NCI-H524 treated with DMSO at 0.1 percent for 48 hours (cell line): ENCODE measurements at places on chromosomes 7 and 10.

- DNase-seq = no peak
These were observed 253.4 kb downstream of the USP6NL start for GRCh38 chr10:11358011-11358410.

GRCh38 chr10:111273635-111274034, 196.8 kb downstream of the ADRA2A start:
- DNase-seq = no peak

DNA sequence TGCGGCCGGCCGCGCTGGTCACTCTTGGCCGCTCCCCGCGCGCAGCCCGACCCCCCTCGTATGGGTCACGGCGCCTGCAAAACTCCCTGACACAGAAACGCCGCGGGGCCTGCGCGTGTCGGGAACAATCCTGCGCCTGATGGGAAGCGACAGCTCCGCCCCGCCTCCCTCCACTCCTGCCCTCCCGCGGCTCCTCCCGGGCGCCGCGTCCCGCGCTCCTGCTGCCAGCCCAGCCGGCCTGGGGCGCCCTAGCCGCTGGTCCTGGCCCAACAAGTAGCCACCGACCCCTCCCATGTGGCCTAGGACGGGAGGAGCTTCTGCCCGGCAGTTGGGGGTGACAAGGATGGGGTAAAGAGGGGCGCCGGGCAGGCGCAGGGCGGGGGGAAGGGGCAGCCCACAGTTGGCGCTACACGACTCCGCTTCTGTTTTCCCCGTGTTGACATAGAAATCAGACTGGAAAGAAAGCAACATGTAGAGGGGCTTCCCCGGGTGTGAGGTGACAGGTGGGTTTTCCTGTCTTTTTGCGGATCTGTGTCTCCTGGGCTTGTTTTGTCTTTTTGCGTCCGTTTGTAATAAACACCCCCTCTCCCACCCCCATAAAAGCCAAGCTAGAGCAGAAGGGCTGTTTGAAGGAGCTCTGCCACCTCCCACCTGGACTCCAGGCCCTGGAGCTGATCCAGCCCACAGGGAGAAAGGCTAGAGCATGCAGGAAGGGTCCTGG, 35.1 kb upstream of the PAX2 start:
- DNase-seq = no peak

- DNase-seq = no peak
These were observed at the start of gene MYO1G for GRCh38 chr7:44978511-44979366. MYO1G (minus strand) TSS chr7:44979015; CDS start chr7:44978961, 54 bp downstream.

DNA sequence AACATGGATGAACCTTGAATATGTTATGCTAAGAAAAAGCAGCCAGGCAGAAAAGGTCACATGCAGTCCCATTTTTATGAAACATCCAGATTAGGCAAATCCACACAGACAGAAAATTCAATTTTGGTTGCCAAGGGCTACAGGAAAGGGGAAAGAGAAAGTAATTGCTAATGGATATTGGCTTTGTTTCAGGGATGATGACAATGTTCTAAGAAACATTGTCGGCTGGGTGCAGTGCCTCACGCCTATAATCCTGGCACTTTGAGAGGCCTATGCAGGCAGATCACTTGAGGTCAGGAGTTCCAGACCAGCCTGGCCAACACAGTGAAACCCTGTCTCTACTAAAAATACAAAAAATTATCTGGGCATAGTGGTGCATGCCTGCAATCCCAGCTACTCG, 23.0 kb downstream of the ZNF33B start:
- no peak for DNase-seq

DNA sequence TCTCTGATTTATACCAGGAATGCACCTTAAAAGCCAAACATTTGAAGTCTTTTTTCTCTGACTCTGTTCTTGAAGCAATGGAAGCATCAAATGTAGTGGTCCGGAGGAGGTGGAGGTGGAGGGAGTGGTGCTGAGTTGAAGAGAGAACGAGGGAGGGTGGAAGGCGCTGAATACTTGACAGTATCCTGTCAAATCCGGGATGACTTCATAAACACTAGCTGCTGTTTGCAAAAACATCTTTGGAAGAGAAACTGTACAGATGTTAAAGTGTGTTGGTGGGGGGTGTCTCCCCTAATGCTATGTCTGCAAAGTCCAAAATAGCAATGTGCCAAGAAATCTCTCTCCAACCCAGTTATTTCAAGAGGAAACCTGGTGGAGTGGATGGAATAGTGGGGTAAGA, 328.5 kb upstream of the AUTS2 start:
- DNase-seq = no peak

DNA sequence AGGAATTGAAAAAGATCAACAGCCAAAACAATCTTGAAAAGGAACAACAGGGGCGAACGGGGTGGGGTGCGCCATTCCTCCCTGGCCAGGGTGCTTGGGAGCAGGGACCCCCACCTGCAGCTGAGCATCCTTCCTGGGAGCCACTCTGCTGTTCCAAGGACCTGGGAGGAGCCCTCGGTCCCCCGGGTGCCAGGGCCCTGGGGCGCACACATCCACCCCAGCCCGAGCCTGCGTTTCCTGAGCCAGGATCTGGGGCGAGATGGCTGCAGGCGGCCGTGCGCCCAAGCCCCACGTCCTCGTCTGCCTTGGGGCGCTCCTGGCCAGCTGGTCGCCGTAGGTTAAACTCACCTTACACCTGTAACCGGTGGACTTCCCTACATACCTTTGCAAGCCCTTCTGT, 10.6 kb downstream of the AP3M1 start:
- no peak for DNase-seq

DNA sequence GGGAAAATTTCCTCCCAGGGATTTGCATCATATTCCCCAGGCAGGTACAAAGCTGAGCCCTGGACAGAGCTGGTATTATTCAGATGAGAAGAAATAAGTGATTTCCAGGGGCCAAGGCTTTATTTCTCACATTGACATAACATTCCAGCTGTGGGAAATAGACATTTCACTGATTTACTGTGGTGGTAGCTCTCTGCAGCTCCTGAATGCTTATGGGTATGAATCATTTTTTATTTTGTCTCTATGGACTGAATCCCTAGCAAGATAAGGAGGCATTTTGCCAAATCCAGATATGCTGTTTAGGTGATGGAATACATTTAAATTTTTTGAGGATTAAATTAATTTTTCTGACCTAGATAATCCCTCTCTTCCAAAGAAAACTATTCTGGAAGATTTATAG, 97.9 kb downstream of the MTPN start:
- DNase-seq = no peak

DNA sequence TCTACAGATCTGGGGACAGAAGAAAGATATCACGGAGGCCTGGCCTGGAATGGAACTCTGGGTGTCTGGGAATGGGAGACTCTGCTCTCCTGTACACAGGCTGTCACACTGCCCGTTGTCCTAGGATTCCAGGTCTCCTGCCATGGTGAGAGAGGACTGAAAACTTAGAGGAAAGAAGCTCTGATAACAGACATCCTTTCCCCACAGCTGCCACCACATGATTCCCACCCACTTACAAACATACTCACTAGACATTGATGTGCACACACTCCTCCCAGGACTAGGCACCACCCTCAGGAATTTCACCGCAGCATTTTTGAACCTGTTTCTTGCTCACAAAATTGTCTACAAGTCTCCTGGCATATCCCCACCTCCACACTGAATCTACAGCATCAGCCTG, 5.7 kb downstream of the ZNF92 start:
- no peak for DNase-seq

GRCh38 chr10:21368022-21368582, 157.4 kb downstream of the SKIDA1 start:
- no peak for DNase-seq

DNA sequence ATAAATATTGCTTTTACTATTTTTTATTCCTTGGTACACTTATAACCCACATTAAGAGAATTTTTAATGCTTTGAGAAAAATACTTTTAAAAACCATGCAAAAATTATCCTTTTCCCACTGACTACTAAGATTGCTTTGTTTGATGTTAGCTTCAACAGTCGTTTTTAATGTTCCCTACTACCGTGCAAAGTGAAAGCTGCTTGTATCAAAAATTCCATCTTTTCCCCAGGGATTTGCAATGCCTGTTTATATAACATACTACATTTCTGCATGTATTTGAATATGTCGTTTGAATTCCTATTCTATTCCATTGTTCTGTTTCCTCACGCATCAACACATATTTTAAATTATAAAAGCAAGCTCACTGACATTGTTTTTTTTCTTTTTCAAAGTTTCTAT, 54.4 kb downstream of the TFPI2 start:
- DNase-seq = no peak

GRCh38 chr7:132019703-132020102, 463.3 kb upstream of the PODXL start:
- DNase-seq = no peak

DNA sequence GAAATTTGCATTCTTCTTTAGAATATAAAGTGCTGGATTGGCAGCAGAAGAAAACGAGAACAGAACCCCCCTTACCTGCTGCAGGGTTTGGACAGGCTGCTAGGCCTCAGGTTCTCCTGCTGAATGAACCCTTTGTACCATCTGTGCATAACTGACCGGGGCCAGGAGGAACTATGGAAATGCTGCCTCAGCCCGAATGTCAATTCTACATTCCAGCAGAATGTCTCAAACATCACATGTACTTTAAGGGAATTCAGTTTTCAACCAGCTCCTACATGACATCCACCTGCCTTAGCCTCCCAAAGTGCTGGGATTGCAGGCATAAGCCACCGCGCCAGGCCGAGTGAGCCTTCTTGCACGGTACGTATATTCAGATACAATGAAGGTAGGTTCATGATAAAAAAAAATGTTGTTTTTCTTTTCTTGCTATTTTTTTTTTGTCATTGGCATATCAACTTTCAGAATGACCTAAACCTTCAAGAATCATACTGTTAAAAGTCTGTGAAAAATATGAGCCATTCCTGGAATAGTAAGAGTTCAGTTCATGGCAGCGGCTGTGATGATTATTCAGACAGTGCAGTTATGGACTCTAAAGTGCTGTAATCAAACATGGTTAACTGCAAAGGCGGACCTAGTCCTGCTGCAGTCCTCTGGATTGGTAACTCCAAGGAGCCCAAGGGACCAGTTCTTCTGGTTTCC, 84.4 kb upstream of the TNS3 start:
- DNase-seq = no peak

DNA sequence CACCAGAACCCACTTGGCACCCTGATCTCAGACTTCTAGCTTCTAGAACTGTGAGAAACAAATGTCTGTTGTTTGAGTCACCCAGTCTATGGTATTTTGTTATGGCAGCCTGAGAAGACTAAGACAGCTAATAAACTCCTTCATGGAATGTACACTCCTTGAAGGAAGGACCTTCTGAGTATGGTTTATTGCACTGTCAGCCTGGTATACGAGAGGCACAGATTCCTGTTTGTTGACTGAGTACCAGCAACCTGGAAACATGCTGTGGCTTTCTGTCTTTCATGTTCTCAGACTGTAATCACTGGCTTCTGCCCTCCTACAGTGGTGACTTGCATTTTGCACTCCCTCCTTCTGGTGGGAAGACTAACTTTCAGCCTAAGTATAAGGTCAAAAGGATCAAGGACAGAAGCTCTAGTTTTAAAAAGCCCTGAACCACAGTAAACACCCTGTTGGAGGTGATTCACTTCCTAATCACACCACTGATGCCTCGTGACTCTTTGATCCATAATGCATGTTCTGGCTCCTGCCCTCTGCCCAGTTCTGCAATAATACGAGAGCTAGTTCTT, 319.0 kb upstream of the NPSR1 start:
- DNase-seq = no peak

DNA sequence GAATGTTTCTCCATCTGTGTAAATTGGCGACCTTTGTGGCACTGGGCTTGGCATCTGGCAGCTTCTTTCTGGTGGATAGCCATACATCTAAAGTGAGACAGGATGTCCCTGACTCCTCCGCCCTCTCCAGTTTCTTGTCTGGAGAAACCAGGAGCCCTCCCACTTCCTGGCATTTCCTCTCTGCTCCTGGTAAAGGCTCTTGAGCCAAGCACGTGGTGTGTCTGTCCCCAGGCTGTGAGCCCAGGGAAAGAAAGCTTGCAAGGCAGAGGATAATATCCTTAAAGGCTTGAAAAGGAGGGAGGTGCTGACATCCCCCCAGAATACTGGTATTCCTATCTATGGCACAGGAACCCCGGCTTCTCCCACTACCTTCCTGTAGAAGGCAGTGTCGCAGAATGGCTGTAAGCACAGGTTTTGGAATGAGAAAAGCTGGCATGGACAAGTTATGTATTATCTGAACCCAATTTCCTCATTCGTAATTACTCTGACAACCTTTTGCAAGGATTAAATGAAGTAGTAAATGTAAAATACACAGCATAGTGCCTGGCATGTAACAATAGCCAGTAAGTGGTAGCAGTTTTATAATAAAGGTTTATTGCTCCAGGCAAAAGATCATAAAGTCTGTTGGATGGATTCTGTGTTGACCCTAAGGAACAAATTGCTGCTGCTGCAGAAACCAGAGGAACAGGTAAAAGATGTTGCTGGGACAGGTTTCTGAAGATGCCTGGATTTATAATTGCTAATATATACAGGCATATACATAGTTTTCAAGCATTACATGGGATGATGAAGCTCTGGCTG, 11.8 kb upstream of the ACSL5 start:
- no peak for DNase-seq

- no peak for DNase-seq
These were observed 8.0 kb upstream of the EPHA1 start for GRCh38 chr7:143416565-143417149.

DNA sequence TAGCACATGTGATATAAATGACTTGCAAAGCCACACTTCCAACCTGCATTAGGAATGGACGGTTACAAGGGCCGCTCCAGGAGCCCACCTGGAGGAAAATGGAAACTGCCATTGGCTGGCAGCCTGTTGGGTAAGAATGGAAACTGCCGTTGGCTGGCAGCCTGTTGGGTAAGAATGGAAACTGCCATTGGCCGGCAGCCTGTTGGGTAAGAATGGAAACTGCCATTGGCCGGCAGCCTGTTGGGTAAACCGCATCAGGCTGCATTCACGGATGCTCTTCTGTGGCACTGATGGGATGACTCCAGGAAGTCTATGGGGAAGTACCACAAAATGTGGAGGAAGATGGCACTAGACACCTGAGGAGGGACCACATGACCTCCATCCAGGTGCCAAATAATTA, 143.1 kb downstream of the DPP6 start:
- DNase-seq = no peak

GRCh38 chr10:127424594-127425264, 124.4 kb upstream of the NPS start:
- DNase-seq = no peak

DNA sequence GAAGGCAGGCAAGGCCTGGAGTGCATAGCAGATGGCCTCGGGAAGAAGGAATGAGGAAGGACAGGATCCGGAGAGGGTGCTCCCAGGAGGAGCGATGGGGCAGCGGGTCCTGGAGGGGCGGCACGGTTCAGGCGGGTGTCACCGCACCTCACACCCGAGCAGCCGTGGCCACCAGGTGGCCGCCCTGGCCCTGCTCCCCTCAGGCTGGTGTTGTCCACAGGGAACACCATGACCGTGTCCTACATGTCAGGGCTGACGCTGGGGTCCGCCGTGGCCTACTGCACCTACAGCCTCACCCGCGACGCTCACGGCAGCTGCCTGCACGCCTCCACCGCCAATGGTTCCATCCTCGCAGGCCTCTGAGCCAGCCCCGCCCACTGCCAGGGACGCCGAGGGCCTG, 19.8 kb downstream of the SLC29A4 start:
- DNase-seq = no peak

DNA sequence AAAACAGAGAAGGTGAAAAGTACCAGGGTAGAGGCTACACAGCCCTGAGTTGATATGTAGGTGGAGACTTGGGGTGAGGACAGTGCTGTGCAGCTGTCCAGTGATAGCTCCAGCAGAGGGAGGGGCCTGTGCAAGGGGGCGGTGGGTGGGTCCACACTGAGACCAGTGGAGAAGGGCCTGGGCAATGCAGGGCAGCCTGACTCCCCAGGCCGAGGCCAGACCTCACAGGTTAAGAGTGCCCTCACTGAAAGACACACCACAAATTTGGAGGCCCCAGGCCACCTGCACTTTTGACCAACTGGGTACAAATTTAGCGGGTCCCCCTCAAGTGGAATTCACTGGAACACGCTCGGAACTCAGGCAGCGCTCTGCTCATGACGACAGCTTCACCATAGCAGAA, 6.7 kb upstream of the RASGEF1A start:
- DNase-seq = no peak
